ENCODE measurements at places on chromosomes 5 and 9.
A peak's percentile ranks its signal among the peaks of the same experiment; 100 is the strongest.

GRCh38 chr5:151798674-151799073 lies 26.9 kb downstream of the G3BP1 start:
- no peak for DNase-seq

DNA sequence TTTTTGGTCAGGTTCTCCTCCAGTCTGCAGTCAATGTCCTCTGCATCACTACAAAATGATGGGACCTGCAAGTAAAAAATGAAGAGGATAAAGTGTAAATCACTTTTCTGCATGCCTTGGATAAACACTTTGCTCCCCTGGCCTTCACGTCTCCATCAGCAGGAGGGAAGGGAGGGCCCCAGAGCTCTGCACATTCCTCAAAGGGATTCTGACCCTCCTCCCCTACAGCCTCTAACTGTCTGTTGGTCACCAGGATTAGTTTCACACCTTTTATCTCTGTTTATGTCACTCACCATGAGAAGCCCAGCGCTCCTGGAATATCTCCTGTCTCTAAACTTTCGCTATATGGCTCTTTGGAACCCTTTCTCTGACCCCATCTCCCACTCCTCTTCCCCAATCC lies 103.3 kb downstream of the SVEP1 start:
- DNase-seq: no peak

- DNase-seq: no peak
Measured at GRCh38 chr5:73142035-73142434, 21.7 kb downstream of the TMEM171 start.

DNA sequence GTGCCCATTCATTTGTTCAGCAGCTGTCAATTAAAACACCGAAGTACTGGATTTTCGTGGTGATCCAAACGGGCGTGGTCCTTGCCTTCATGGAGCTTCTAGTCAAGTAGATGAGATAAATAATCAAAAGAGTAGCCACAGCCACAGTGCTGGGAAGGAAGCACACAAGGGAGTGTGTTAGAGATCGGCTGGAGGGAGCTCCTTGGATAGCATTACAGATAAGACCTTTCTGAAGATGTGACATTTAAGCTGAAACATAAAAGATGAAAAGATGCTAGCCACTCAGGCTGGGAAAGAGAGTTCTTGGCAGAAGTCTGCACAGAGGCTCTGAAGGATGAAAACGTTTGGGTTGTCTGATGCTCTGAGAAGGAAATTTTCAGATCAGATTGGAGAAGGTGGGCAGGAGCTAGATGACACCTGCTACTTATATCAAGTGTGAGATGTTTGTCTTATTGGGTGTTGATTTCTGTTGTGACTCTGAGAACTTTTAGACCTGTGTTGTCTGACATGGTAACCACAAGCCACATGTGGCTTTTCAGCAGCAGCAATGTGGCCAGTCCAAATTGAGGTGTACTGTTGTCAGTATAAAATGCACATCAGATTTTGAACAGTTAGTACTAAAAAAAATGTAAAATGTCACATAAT lies 123.9 kb downstream of the TLE4 start:
- DNase-seq: no peak

DNA sequence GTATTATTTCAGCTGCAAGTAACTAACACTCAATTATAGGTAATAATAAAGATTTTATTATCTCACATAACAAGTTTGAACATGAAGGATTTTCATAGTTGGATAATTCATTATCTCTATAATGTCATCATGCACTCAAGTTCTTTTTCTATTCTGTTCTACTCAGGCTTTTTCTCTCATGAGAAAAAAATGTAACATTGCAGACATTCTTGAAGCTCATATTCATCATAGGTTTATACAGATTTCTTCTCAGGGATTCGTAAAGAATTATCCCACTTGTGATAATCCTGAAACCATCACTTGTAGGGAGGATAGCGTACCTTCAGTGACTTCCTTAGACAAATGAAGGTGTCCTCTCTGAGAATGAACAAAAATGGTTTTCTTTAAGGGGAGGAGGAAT lies 150.3 kb downstream of the XRCC4 start:
- DNase-seq: no peak

GRCh38 chr5:124883681-124884080 lies 137.2 kb upstream of the ZNF608 start:
- DNase-seq: no peak

DNA sequence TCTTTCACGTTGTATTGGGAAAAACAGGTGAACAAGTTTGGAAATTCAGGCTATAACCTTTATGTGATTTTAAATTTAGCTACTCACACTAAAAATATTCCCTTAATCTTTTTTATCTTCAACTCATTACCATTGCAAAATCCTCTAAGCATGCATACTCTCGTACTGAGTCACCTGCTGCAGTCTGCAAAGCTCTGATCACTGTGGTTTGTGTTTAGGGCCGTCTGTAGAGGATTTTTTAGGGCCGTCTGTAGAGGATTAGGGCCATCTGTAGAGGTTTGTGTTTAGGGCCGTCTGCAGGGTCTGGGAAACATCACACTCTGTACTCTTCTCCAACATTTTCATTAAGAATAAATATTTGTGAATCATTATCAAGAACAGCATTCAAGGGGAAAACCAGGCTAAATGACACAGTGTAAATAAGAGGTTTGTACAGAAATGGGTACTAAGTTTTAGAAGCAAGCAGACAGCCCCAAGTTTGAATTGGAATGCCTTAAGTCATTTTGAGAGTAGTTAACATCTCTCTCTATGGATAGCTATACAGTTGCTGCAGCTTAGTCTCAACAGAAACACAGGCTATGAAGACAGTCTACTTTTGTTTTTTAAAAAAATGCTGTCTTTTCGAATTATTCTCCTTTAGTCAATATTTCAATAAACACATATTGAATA lies 155.0 kb upstream of the TSLP start:
- no peak for DNase-seq

- DNase-seq: no peak
Measured at GRCh38 chr9:76191493-76191892, 202.7 kb downstream of the RFK start.

DNA sequence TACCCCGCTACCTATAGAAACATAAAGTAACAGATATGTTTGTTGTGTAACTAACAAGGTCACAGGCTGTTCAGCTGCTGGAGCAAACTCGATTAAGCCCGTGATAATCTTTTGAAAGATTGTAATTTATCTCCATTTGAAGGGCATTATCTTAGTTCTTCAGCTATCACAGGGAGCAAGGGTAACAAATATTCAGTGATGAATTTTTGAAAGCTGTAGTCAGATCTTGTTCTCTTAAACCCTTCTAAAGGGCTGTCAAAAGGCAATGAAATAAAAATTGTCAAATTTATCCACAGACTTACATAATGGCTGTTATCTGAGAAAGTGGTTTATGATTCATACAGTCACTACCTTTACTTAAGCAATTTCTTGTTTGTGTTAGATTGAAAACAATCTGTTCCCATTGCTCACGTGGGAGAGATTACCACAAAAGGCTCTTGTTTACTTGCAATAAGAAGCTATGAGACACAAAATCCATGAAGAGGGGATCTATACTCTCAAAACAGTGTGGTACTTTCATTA lies 78.3 kb upstream of the ZNF608 start:
- DNase-seq: peak; percentile 64

DNA sequence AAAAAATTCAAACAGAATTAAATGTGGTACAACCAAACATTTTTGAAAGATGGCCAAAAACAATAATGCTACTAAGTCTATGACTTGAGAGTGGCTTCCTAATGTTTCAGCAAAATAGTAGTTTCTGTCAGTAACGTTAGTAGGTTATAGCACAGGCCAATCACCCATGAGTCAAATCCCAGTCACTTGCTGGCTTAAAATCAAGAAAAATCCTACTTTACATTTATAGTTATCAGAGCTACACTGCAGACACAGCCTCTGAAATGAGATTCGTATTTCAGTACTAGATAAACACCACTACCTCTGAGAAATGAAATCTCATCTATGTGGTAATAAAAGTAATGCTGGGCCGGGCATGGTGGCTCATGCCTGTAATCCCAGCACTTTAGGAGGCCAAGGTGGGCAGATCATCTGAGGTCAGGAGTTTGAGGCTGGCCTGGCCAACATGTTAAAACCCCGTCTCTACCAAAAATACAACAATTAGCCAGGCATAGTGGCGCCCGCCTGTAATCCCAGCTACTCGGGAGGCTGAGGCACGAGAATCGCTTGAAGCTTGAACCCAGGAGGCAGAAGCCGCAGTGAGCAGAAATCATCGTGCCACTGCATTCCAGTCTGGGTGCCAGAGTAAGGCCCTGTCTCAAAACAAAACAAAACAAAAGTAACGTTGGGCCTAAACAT lies 6.1 kb downstream of the ZDHHC21 start:
- DNase-seq: no peak

DNA sequence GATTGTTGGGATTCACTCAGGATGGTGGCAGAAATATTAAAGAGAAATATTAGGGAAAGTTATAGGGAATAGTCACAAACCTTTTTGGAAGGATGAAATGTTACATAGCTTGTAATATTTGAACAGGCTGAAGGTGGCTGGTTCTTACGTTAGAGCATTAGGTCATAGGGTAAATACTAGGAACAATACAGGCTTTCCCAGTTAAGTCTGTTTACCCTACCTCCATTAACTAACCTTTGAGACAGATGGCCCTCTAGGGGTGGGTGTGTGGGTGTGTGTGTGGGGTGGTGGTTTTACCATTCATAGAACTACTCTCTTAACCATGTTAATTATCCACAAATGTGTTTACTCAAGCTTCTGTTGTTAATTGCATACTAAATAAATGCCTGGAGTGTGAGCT lies 94.3 kb upstream of the STK32A start:
- no peak for DNase-seq

DNA sequence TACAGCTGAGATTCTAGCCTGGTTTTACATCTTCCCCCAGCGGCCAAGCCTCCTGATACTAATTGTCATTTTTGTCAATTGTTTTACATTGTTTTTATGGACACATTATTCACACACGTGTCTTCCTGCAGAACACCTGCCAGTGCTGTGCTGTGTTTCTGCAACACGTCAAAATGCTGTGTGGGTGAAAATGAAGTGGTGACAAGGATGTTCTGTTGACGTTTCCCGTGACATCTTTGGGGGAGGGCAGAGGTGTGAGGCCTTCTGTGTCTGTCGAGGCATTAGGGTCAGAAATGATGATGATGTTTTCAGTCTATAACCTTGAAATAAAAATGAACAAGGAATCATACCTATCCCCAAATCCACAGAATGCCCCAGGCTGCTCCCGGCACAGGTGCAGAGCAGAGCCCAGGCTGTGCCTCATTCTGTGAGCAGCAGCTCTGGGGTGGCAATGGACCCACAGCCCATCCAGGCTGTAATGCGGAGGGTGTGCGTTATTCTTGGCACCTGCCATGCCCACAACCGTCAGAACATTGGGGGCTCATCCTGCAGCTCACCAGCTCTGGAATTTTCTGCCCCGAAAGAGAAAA lies 23.6 kb upstream of the CEP72 start:
- DNase-seq: no peak

- no peak for DNase-seq
Measured at GRCh38 chr5:173399851-173400250, 71.6 kb upstream of the STC2 start.

GRCh38 chr5:51396797-51397196 lies 13.5 kb downstream of the ISL1 start:
- no peak for DNase-seq

DNA sequence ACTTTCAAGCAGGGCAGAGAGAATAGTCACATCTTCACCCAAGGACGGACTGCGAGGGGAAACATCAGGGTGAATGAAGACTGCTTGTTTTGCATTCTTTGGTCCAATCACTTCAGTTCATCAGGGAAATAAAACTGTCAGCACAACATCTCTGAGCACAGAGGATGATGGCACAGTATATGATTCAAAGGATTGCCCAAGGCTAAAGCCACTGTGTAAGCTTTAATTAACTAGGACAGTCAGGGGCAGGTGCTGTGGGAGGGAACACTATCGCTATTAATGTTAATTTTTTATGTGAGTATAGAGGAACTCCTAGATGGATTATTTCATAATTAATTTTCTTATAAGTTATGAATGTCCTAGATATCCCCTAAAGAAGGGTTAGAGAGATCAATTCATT lies 112.1 kb downstream of the BASP1 start:
- DNase-seq: no peak

DNA sequence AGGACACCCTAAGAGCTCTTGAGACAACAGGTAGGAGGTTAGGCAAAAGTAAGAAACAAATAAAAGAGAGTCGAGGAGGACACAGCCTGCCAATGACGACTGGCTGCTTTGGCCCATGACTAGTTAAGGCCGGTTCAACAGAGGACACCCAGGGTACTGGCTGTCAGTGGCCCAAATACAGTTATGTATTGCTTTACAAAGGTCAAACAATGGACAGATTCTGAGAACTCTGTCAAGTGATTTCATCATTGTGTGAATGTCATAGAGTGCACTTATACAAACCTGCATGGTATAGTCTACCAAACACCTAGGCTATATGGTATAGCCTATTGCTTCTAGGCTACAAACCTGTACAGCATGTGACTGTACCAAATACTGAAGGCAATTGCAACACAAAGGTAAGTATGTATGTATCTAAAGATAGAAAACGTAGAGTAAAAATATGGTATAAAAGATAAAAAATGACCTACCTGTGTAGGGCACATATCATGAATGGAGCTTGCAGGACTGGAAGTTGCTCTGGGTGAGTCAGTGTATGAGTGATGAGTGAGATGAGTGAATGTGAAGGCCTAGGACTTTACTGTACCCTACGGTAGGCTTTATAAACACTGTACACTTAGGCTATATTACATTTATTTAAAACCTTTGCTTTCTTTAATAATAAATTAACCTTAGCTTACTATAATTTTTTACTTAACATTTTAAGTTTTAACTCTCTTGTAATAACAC lies 6.5 kb upstream of the FAM81B start:
- DNase-seq: no peak

DNA sequence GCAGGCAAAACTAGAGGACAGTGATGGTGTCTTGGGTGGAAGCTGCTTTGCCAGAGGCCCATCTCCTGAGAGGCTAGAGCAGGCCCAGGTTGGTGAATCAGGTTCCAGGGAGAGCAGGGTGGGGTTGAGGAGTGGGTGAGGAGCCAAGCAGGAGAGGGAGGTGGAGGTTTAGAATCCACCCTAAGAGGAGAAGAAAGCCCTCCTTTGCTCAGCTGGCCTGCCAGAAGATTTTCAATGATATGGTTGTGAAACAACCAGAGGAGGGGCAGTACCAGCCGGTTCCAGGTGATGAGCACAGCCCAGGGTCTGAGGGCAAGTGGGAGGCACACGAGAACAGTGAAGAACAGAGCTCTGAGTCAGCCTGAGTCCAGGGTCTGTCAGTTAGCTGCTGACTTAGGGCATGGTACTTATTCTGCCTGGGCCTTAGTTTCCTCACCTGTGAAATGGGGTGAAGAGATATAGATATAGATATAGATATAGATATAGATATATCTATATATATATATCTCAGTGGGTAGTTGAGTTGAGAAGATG lies 17.8 kb downstream of the PPARGC1B start:
- no peak for DNase-seq
